Endothelial cell (in vitro differentiated cells): ENCODE measurements at places on chromosomes 3 and 15. TPM values are rescaled to one million over a fixed set of nuclear protein-coding genes. Genes with fewer than 3 reads are reported as not detected.

DNA sequence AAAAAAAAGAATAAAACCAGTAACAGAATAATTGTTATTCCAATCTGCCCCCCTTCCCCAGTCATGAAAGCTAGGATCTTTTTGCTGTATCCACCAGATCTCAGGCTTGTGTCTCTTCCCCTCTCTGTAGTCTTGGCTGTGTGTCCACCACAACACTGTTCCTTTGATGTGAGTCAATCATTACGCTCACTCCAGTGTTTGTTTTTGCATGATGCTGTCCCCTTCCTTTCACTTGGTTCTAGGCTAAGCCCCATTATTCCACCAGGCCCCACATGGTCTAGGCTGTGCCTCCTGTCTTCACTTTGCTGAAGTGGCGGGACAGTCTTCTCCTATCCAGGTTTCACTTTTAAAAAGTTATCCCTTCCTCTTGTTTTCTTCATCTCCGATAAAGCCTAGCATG lies 13.6 kb downstream of the ACKR2 start:
- DNase-seq = no peak
- no peak overlapping the region for H3K27ac ChIP-seq
- H3K4me1 ChIP-seq = peaks cover 6% of the 10 kb centered on the region
- H3K27me3 ChIP-seq = no peaks in the 10 kb centered on the region

DNA sequence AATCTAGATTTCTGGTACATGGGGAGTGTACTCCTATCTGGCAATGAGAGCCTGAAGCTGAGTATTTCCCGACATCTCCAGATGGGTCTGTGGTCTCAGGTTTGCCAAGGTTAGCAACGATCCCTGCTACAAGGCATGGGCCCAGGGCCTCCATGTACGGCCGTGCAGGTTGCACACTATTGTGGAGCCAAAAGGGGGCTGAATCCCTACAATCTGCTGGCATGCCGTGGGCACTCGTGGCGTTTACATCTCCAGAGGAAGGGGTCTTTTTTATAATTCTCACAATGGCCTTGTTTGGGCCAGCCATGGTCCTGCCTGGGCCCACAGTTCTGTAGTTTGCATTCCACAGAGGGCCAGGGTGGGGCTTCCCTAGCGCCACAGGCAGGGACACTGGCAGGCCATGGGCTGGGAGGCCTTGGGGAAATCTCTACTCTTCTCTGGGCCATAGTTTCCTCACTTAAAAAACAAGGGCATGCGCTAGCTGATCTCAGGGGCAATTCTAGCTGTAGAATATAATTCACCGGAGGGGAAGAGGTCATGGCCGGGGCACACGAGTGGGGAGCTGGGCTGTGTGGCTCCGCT lies 68.9 kb upstream of the TLE3 start:
- H3K4me1 ChIP-seq = peaks cover 10% of the 10 kb centered on the region
- H3K27ac ChIP-seq = no peak overlapping the region
- no peaks in the 10 kb centered on the region for H3K36me3 ChIP-seq
- DNase-seq = no peak
- peaks cover 1% of the 10 kb centered on the region for H3K27me3 ChIP-seq
- H3K4me3 ChIP-seq = no peak overlapping the region

DNA sequence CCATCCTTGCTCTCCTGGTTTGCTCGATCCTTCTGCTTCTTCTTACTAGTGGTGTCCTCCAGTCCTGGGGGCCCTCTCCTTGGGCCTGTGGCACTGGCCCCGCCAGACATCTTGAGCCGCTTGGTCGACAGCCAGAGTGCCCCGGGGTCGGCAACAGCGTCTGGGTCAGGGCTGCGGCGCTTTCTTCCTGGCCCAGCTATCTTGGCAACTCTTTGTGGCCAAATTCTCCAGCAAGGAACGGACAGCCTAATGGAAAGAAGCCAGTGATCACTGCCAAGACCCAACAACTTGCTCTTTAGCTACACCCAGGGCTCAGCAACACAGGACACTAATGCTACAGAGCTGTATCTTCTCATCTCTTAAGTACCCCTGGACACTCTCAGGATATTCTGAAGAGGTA lies 1.6 kb downstream of the USP19 start:
- H3K27ac ChIP-seq = peak overlapping the region; percentile 72
- H3K4me1 ChIP-seq = peaks cover 5% of the 10 kb centered on the region
- peak overlapping the region; percentile 25 for H3K4me3 ChIP-seq
- H3K27me3 ChIP-seq = peaks cover 2% of the 10 kb centered on the region
- DNase-seq = no peak
- H3K36me3 ChIP-seq = peaks cover 25% of the 10 kb centered on the region

DNA sequence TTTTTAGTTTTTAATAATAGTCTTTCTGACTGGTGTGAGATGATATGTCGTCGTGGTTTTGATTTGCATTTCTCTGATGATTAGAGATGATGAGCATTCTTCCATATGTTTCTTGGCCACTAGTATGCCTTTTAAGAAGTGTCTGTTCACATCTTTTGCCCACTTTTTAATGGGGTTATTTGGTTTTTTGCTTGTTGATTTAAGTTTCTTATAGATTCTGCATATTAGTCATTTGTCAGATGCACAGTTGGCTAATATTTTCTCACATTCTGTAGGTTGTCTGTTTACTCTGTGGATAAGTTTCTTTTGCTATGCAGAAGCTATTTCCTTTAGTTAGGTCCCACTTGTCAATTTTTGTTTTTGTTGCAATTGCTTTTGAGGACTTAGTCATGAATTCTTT lies 185.4 kb downstream of the SUCNR1 start:
- no peaks in the 10 kb centered on the region for H3K4me1 ChIP-seq
- no peaks in the 10 kb centered on the region for H3K36me3 ChIP-seq
- H3K4me3 ChIP-seq = no peak overlapping the region
- H3K27me3 ChIP-seq = no peaks in the 10 kb centered on the region

DNA sequence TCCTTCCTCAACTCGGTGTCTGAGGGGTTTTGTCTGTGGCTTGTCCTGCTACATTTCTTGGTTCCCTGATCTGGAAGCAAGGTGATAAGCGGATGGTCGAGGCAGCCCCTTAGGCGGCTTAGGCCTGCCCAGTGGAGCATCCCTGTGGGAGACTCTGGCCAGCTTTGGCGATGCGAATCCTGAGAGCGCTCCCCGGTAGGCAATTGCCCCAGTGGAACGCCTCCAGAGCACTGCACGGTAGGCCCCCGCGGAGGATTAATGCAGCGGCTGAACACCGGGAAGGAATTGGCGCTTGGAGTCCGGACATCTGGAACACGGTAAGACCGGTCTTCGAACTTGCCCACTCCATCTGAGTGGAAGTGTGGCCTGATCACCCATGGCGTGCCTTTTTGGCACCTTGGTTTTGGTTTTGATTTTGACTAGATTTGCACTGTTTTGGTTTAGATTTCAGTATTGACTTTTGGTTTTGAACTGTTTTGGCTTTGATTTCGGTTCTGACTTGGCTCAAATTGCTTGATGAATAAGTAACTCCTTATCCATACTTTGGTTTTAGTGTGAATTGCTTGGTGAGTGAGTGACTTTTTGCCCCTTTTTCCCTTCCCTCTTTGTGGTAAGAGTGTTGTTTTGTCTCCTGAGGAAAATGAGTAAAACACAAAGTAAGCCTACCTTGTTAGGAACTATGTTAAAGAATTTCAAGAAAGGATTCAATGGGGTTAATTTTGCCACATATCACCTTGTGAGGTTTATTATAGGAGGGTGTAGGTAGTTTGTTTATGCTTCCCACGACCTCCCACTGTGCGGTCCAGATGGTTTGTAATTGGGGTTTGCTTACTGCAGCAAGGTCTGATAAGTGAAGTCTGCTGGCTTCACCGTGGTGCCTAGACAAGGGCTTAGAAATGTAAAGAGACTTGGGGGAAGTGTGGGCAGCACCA lies 27.1 kb upstream of the GPR156 start:
- H3K27ac ChIP-seq = no peak overlapping the region
- no peak overlapping the region for H3K4me3 ChIP-seq
- no peaks in the 10 kb centered on the region for H3K4me1 ChIP-seq
- no peak for DNase-seq

- H3K4me1 ChIP-seq = peaks cover 33% of the 10 kb centered on the region
- H3K36me3 ChIP-seq = peaks cover 51% of the 10 kb centered on the region
- peaks cover 22% of the 10 kb centered on the region for H3K27me3 ChIP-seq
- H3K4me3 ChIP-seq = peak overlapping the region; percentile 70
- DNase-seq = no peak
- H3K27ac ChIP-seq = no peak overlapping the region
Measured at GRCh38 chr3:184188080-184188479, 2.1 kb downstream of the ABCF3 start.

DNA sequence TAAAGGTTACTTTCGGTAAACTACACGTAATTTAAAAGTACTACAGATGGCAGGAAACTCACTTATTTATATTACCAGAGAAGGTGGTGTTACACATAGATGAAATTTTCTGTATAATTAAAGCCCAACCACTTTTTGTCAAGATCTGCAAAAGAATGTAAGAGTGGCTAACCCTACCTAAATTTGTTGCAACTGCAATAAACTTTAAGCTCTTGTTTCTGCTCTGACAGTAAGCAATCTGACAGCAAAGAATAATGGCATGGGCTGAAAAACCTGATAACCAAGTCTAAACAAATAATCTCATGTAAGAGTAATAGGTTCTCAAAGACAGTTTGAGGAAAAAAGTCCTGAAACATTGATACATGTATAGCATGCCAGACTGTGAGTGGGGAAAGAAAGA lies 897.3 kb downstream of the TUSC7 start:
- H3K36me3 ChIP-seq = no peaks in the 10 kb centered on the region
- H3K27me3 ChIP-seq = peaks cover 1% of the 10 kb centered on the region
- peaks cover 18% of the 10 kb centered on the region for H3K4me1 ChIP-seq
- H3K27ac ChIP-seq = no peak overlapping the region

GRCh38 chr15:43795997-43796396 lies 3.9 kb downstream of the SERF2 start:
- H3K27ac ChIP-seq = no peak overlapping the region
- H3K36me3 ChIP-seq = peaks cover 63% of the 10 kb centered on the region
- H3K27me3 ChIP-seq = peaks cover 32% of the 10 kb centered on the region
- peak overlapping the region; percentile 72 for H3K4me3 ChIP-seq
- H3K4me1 ChIP-seq = peaks cover 54% of the 10 kb centered on the region

GRCh38 chr3:59251869-59252268 lies 202.0 kb upstream of the CFAP20DC start:
- H3K27ac ChIP-seq = no peak overlapping the region
- no peaks in the 10 kb centered on the region for H3K36me3 ChIP-seq
- no peak overlapping the region for H3K4me3 ChIP-seq
- no peak for DNase-seq

DNA sequence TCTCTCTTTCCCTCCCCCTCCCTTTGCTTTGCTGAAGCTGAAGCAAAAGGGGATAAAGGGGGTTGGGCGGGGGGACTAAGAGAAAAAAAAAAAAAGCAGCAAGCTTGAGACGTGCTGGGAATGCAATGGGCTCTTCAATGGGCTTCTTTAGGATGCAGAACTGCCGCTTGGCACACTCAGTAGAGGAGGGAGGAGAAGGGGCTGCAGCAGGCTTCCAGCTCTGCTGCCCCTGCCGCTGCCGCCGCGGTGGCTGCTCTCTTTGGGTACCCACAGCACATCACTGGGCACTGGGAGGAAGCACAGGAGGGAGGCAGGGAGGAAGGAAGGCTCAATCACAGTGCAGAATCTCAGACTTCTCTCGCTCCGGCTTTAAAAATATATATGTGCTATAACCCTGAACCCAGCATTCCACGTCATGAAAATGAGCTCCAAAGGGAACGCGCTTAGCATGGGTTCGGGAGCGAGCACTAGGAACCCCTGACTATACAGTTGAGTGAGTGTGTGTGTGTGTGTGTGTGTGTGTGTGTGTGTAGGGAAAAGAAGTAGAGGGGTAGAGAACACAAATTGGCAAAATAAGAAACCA lies 3.5 kb downstream of the SLITRK3 start:
- peaks cover 24% of the 10 kb centered on the region for H3K27me3 ChIP-seq
- DNase-seq = peak; percentile 13
- peak overlapping the region; percentile 82 for H3K4me3 ChIP-seq
- no peak overlapping the region for H3K27ac ChIP-seq

- H3K27me3 ChIP-seq = peaks cover 2% of the 10 kb centered on the region
- no peak for DNase-seq
- peaks cover 4% of the 10 kb centered on the region for H3K36me3 ChIP-seq
- H3K27ac ChIP-seq = no peak overlapping the region
Measured at GRCh38 chr3:5579139-5579602, 391.7 kb downstream of the EDEM1 start.

DNA sequence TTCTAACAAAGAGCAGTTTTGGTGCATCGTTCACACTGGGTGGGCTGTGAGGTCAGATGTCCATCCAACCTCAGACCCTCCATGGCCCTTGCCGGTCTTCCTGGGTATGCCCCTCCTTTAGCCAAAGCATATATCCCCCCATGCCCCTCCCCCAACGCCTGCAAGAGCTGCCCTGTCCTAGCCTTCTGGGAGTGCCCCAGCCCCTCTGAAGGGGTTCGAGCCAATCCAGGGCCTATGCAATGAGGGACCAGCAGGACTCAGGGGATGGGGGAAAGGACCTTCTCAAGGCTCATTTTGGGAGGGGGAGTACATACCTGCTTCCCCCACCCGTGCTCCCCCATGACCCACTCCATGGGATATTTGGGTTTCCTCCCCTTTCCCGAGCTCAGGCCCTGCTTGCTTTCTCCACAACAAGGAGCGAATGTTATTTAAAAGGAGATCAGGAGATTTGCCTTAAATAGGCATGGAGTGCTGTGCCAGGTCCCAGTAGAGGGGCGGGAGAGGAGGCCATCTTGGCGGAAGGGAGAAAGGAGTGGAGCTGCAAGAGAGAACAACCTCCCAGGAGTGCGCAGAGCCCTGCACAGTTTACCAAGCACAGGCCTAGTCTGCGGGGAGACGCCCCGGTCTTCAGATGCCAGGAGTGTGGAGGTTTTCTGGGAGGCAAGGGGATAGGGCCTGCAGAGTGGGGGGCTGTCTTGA lies 18.2 kb downstream of the PIF1 start:
- DNase-seq = no peak
- no peak overlapping the region for H3K4me3 ChIP-seq
- no peak overlapping the region for H3K27ac ChIP-seq
- H3K36me3 ChIP-seq = no peaks in the 10 kb centered on the region
- peaks cover 6% of the 10 kb centered on the region for H3K27me3 ChIP-seq

DNA sequence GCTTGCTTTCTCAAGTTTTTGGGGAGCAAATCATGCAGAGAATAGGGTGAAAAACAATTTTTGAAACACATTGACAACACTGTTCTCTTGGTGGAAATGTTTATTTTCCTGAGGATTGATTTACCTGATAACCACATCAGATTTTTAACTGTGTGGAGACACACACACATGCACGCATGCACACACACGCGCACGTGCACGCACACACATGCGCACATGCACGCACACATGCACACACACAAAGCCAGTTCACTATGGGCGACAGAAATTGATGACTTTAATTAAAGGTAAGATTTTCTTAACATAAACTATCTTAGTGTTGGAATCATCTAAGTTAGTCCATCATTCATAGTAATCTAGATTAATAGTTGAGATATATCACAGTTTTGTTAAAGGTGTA lies 15.3 kb downstream of the LMLN start:
- no peak overlapping the region for H3K4me3 ChIP-seq
- H3K4me1 ChIP-seq = peaks cover 3% of the 10 kb centered on the region
- H3K36me3 ChIP-seq = peaks cover 6% of the 10 kb centered on the region
- H3K27me3 ChIP-seq = no peaks in the 10 kb centered on the region

The ALDH1A2 gene
- total RNA-seq = 2.6 TPM

The OR5K2 gene
- total RNA-seq = not detected

The ADGRG7 gene
- not detected for total RNA-seq

The CHRFAM7A gene
- 1.9 TPM for total RNA-seq

The KY gene
- total RNA-seq = not detected

The IMP3 gene
- total RNA-seq = 33.5 TPM
